ENCODE measurements at places on chromosomes 16 and 17.

GRCh38 chr17:17440010-17440843 lies 36.6 kb upstream of the MED9 start:
- DNase-seq = peak; percentile 81

DNA sequence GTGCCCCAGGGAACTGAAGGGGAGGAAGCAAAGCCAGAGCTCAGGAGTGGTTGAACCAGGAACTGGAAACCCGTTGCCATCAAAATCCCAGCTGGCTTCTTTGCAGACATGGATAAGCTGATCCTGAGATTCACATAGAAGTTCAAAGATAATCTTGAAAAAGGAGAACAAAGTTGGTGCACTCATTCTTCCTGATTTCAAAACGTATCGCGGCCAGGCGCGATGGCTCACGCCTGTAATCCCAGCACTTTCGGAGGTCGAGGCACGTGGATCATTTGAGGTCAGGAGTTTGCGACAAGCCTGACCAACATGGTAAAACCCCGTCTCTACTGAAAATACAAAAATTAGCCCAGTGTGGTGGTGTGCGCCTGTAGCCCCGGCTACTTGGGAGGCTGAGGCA lies 7.1 kb downstream of the RAP1GAP2 start:
- peak; percentile 67 for DNase-seq

- DNase-seq = no peak
Observed at GRCh38 chr16:10324210-10324609, 61.7 kb upstream of the ATF7IP2 start.

DNA sequence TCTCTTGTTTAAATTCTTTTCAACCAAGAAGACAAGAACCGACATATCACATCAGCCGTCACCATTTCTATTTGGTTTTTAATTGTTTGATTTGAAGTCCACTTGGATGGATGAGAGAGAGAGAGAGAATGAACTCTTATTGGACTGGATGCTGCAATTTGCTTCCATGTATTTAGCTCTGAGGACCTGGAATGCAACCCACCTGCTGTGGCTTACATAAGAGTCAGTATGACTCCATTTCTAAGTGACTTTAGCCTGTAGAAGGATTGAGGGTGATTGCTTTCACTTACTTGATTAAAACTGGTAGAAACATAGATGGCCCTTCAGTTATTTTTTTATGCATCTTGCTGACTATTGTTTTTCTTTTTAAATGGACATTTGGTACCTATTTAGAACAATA lies 296.1 kb downstream of the CNTNAP4 start:
- no peak for DNase-seq

- no peak for DNase-seq
Observed at GRCh38 chr17:10186771-10187410, 11.5 kb downstream of the GAS7 start.

DNA sequence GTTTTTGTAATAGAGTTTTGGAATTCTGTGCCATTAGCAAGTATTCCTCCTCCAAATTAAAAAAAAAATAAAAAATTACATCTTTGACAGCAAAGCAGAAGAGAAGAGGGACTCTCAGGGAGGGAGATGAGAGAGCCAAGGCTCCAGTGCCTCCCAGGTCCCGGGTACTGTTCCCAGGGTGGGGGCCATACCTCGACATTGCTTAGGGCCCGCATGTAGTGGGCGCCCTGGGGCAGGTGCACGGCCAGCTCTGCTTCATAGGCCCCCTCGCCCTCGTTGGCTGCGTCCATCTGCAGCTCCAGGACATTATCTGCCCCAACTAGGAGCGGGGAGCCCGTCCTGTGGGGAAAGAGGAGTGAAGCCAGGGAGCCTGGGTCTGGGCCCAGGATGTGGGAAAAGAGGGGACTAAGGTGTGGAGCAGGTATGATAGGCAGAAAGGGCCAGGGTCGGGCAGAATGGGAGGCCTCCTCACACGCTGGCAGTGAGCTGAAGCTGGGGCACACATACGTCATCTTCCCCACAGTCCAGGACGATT lies 11.2 kb downstream of the ITGA2B start:
- DNase-seq = no peak

GRCh38 chr17:70375406-70375805 lies 206.1 kb downstream of the KCNJ2 start:
- DNase-seq = no peak
